Fibroblast of pulmonary artery (primary cell): ENCODE measurements at places on chromosomes 12 and 14.

DNA sequence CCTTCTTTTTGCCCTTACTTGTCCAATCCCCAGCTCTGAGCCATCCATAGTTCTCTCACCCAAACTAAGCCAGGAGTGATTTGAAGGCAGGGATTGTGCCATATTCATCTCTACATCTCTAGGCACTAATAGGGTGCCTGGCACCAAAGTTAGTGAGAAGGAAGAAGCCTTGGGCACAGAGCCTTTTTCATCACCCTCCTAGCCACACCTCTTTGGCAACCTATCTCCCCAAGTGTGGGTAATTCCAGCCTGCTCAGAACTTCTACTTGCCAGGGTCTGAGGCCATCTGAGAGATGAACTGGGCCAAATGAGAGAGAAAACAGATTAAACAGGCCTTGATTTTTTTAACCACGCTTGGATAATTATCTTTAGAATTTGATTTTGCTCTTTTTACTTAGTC is 61.3 kb downstream of the PHLDA1 start:
- DNase-seq, result no peak

- DNase-seq, result no peak
These were observed 48.5 kb upstream of the NUAK1 start for GRCh38 chr12:106187155-106187789.

DNA sequence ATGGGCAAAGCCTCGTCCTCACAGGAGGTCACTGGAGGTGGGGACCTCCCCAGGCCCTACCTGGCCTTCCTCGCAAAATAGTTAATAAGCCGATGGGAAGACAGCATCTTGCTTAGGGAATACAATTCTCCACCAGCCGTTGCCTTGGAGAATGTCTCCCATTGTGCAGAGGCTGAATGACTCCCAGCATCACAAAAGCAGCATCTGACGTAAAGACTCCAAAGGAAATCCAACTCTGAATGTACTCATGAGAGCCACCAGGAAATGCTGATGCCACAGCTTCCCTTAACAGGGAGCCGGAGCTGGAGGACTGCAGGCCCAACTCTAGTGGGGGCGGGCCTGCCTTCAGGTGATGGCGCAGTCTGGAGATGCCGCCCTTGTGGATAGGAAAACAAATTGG is 15.5 kb downstream of the CCDC63 start:
- no peak for DNase-seq

GRCh38 chr12:74021937-74022336 is 515.7 kb upstream of the ATXN7L3B start:
- peak; percentile 60 for DNase-seq

GRCh38 chr12:62290846-62291245 is 30.6 kb downstream of the USP15 start:
- DNase-seq, result no peak

DNA sequence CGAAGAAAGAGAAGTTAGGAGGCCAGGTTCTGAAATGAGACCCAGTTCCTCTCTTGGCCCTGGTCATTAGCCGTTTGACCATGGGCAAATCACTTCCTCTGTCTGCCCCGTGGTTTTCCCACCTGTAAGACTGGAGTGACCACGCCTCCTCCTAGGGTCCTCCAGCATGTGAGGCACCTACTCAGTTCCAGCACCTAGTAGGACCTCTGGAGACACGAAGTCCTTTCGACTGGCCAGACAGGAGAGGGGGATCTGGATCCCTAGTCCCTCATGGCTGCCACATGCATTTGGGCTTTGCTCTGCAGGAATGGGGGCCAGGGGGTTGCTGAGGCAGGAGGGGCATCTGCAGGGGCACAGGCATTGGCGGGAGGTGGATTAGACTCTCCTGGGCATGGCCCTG is 16.3 kb downstream of the TRPV4 start:
- no peak for DNase-seq

DNA sequence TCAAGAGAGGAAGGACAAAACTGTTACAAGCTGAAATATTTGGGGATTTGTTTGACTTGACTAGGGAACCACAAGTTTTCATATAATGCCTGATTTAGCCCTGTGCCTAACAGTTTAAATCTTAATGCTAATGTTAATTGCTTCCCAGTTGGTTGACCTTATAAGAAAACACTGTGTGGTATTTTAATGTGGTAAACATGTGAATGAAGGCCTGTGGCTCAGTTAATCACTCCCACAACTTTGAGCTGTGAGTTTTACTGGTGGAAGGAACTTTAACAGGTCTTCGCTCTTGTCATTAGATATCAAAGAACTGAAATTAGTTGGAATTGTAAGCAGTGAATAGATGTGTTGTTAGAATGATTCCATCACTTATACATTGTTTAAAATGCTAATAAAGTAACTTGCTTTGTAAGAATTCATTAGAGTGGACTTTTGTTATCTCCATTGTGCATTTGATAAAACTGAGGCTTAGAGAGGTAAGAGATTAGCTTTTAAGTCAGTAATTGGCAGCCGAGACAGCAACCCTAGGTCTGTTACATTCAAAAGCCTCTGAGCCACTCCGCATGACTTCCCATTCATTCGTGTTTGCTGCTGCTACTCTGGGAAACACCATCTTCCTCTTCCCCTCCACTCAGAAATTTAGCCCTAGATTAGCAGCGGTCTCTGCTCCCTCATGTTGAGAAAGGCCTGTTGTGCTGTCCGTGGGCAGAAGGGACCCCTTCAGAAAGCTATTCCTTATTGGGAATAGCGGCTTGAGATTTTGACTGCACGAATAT is 1.0 kb upstream of the TBK1 start:
- DNase-seq, result no peak

- DNase-seq, result peak; percentile 44
These were observed 39.2 kb downstream of the SAMD4A start for GRCh38 chr14:54606178-54606577.

DNA sequence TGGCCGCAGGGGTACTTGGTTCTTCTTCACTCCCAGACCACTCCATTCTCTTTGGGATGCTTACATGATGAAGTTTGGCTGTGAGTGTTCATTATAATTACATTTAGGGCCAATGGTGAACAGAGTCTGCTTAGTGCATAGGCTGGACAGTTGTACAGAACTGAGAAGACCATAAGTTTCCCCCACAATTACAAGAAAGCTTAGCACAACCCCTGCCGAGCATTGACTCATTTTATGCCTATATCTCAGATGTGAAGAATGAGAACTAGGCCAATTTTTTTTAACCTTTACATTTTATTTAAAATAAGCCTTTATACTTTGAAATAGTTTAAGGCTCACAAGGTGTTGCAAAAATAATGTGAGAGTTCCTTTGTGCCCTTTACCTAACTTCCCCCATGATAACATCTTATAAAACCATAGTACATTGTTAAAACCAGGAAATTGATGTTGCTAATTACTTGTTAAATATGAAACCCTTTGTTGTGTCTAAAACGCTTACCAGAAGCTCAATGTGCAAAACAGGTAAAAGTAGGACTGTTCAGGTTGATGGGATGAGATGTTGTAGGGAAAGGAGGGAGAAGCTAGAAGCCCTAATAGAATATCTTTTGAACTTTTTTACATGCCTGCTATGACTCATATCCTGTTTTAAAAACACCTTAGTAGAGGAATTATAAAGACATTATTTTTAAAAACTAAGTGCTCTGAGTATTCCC is 47.2 kb downstream of the ALDH1L2 start:
- no peak for DNase-seq

- no peak for DNase-seq
These were observed 26.2 kb downstream of the UBE3B start for GRCh38 chr12:109503611-109504010.

DNA sequence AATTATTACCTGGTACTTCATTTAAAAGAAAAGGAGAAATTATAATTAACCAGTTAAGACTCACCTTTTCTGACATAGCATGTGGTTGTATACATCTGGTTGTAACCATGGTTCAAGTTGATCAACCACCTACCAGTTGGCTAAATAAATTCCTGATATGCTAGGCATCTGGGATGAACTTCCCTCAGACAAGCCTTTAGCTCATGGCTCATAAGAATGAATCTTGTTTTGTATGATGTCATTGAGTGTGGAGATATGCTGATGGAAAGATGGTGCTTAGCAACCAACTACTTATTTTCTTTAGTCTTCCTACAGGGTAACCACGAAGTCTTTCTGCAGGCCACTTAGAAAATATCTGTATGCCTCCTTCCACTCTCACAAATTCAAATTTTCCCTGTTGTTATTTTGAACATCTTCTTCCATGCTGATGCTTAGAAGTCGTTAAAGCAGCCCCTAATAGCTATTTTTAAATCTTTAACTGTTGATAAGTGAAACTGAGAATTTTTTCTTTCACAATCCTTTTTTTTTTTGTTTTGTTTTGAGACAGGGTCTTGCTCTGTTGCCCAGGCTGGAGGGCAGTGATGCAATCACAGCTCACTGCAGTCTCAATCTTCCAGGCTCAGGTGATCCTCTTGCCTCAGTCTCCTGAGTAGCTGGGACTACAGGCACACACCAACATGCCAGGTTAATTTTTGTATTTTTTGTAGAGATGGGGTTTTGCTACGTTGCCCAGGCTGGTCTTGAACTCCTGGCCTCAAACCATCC is 51.9 kb upstream of the PTHLH start:
- peak; percentile 73 for DNase-seq
